Sigmoid colon (tissue), 7 donors: ENCODE measurements at places on chromosomes 5 and 9. TPM values are rescaled to one million over a fixed set of nuclear protein-coding genes. Genes with fewer than 3 reads are reported as not detected.

SPINK1 gene
- polyA plus RNA-seq, result 283 TPM

EGFLAM gene
- polyA plus RNA-seq, result 0.46 TPM

PDZD2 gene
- 1.2 TPM for polyA plus RNA-seq

ABHD17B gene
- polyA plus RNA-seq, result 35.1 TPM

IFNK gene
- polyA plus RNA-seq, result not detected

PCDHAC2 gene
- polyA plus RNA-seq, result 0.66 TPM

TBC1D9B gene
- polyA plus RNA-seq, result 36.8 TPM

NFIB gene
- polyA plus RNA-seq, result 3.7 TPM

NAIP gene
- polyA plus RNA-seq, result 3.9 TPM

N4BP3 gene
- polyA plus RNA-seq, result 0.69 TPM

REEP5 gene
- polyA plus RNA-seq, result 17.4 TPM

RUSC2 gene
- 1.2 TPM for polyA plus RNA-seq

CCNG1 gene
- 154 TPM for polyA plus RNA-seq

LEAP2 gene
- polyA plus RNA-seq, result 0.60 TPM

IFNB1 gene
- 0.20 TPM for polyA plus RNA-seq

MYOT gene
- 5.8 TPM for polyA plus RNA-seq

ADRA1B gene
- polyA plus RNA-seq, result not detected

ASPN gene
- polyA plus RNA-seq, result 1.8 TPM

TMEM215 gene
- polyA plus RNA-seq, result not detected

STPG3 gene
- not detected for polyA plus RNA-seq

C1QTNF3 gene
- polyA plus RNA-seq, result 5.4 TPM

ANKRD20A1 gene
- 1.6 TPM for polyA plus RNA-seq

HTR1A gene
- polyA plus RNA-seq, result not detected

CNTFR gene
- polyA plus RNA-seq, result 4.2 TPM

PCDHGA5 gene
- 0.57 TPM for polyA plus RNA-seq

PDLIM4 gene
- polyA plus RNA-seq, result 11.4 TPM

WNK2 gene
- polyA plus RNA-seq, result 80.1 TPM

MARVELD2 gene
- 4.2 TPM for polyA plus RNA-seq

ABO gene
- polyA plus RNA-seq, result 27.3 TPM

TNFSF8 gene
- polyA plus RNA-seq, result 0.60 TPM
